ENCODE measurements at places on chromosomes 2 and 18. TPM values are rescaled to one million over a fixed set of nuclear protein-coding genes. Genes with fewer than 3 reads are reported as not detected.

ZNF892 gene
- 1.4 TPM for polyA plus RNA-seq

CRACDL gene
- polyA plus RNA-seq = 6.2 TPM

CD207 gene
- 0.06 TPM for polyA plus RNA-seq

DNA sequence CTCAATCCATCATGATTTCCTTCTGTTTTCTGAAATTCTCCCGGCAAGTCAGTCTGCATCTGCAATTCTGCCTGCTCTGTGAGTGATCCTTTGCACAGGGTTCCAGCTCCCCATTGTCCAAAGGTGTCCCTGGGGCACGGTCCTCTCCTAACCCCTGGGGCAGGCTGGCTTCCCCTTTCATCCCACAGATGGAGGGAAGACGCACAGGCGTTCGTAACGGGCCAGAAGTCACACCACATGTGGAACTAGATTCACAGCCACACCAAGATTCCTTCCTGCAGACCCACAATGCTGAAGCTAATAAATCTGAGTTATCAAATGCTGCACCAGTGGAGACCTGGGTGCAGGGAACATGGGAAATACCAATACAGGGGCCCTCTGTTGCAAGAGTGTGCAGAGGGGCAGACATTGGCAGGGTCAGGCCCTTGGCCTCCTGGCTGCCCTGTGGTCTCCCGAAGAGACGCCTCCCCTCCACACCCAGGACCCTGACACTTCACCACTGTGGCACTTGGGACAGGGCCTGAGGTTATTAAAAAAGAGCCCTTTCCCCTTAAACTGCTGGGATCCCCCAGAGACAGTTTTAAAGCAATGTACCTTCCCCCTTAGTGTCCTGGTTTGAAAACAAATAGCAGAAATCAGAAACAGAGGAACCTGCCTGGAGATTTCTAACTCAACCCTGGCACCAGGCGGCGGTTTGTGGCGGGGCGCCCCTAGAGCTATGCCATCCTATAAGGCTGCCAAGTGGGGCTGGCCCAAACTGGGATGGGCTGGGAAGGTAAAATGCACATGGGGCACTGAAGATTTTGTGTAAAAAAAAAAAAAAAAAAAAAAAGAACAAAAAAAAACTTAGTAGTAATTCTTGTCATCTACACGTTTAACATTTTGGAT, 15.4 kb downstream of the ZNF516 start:
- no peak for DNase-seq

GRCh38 chr18:74654638-74655037, 57.0 kb downstream of the ZNF407 start:
- no peak for DNase-seq

- DNase-seq = no peak
Observed at GRCh38 chr2:22934747-22935146, 450.2 kb upstream of the KLHL29 start.

DNA sequence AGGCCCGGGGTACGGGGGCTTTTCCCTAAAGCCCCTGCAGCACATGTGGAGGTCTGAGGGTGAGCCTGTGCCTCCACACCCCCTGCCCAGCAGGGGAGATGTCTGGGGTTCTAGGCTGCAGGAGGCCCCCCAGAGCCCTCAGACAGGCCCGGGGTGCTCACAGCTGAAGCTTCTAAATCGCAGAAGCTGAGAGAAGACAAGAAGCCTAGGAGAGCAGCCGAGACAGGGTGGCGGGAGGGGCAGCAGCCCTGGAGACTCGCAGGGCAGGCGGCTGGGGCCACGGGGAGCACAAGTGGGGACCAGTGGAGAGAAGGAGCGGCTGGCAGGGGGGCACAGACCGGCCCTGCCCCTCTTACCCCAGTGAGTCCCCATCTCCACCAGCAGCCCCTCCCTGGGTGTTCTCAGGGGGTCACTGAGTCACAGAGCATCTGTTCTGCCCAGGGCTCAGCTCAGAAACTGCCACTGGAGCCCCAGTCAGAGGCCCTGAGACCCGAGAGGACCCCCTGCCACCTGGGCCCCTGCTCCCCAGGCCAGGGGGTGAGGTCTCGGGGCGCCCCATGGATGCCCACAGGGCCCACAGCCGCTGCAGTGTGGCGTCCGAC, 26.1 kb downstream of the GPC1 start:
- no peak for DNase-seq

- DNase-seq = no peak
Observed at GRCh38 chr2:237256887-237257286, 157.1 kb downstream of the COL6A3 start.
